ENCODE measurements at places on chromosomes 1 and 21.
A peak's percentile ranks its signal among the peaks of the same experiment; 100 is the strongest.

GRCh38 chr1:10484521-10484920 lies 9.8 kb downstream of the PEX14 start:
- no peak for DNase-seq

DNA sequence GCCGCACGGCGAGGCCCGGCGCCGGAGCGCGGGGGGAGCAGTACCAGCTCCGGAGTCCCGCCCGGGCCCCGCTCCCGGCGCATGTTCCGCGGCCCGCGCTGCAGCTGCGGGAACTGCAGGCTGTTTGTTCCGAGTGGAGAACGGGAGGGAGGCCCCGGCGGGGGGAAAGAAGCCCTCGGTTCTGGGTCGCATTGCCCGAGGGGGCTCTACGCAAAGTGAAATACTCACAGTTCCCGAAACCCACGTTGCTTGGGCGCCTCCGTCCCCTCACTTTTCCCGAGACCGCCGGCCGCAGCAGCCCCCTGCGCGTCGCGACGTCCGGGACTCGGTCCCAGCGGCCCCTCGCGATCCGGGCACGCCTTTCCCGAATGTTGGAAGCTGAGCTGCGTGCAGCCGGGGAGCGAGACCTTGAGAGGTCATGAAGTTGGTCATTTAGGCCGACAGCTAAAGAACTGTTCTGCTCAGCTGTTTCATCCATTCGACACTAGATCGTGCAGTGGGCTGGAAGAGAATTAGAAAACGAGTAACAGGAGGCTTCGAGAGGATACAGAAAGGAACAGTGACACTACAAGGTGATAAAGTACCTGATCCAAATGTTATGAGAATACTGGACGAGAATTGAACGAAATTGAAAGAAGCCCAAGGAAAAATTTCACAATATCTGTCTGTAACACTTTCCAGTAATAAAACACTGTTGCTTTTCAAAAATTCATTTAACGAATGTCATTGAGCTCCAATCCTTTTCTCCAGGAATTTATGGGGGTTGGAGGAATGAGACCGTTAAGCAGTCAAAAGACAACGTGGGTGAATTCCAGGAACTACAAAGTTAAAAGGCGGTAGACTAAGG lies 657 bp upstream of the LIN9 start:
- DNase-seq: no peak

DNA sequence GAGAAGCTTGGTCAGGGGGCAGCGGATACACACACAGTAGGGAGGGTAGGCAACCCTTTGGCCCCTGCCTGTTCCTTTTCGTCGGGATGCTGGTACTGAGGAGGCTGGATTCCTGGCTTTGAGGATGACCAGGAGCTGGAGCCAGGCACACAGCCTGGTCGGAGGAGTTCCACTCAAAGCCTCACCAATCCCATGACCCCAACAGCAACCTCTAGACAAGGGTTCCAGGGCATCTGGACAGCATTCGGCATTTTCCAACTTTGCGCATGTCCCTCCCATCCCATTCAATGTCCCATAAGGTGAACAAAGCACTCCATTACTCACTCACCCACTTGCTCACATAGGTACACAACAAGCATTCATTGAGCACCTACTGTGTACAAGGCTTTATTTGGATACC lies 42.6 kb upstream of the HMGB4 start:
- DNase-seq: no peak

DNA sequence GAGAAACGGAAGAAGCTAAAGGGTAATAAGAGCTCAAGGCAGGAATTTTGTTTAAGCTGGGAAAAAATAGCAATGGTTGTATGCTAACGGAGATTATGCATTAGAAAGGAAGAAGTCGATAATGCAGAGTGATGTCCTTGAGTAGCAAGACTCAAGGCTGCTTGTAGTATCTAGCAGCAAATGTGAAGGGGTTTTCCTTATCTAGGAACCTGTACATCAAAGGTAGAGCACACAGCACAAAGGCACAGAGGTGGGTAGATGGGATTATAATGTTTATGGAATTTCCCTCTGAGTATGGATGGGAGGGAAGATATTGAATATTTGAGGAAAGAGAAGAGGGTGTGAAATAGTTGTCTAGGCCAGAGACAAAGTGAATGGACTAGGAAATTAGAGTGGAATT lies 114.1 kb downstream of the PROX1 start:
- DNase-seq: no peak

GRCh38 chr1:226409392-226409791 lies 1.5 kb upstream of the PARP1 start:
- DNase-seq: no peak

DNA sequence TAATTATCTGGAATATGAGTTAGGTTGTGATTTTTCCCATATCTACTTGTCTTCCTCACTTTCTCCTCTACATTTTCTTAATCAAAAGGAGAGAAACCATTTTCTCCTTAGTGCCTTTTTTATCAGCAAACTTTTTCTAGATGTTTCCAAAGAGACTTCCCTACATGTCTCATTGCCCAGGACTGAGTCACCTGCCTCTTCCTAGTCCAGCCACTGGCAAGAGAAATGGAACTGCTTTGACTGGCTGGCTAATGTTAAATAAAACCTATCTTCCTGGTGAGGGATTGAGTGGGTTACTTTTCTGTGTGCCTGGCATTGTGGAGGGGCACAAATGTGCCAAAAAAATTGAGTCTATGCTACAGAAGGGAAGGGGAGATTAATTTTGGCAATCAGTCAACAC lies 52.1 kb upstream of the CD5L start:
- no peak for DNase-seq

- peak; percentile 45 for DNase-seq
These were observed 782 bp downstream of the CSDE1 start for GRCh38 chr1:114756949-114757454.

GRCh38 chr1:156245451-156246232 lies 2.2 kb downstream of the PAQR6 start:
- DNase-seq: no peak

DNA sequence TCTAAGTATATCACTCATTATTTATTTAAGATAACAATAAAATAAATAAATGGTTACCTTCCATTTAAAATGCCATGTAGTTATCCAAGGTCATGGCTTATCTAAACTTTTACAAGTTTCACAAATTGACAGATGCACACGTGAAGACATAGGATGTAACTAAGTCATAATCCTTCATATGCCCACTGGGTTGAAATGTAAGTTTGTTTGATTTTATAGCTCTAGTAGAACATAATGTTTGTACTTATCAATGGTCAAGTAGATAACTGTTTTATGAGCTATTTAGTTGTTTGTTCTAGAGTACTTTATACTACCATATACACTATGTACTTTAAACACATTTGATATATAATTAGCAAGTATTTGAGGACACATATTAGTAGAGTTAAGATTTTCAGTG lies 43.0 kb downstream of the ITGB3BP start:
- no peak for DNase-seq

DNA sequence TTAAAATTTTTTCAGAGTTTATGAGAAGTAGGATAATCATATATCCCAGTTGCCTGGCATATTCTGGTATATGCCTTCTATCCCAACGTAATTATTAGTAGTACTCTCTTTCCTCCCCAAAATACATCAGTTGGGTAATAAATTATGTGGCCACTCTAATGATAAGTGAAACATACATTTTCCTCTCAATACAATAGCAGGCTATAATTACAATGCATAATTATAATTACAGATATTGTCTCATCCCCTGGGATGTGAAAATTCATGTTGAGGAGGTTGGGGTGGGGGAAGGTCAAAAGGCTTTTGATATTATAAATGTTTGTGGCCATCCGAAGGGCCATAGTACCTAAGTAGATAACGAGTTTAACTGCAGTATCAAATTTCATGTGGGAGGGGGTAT lies 277.1 kb downstream of the ST6GALNAC3 start:
- DNase-seq: no peak

DNA sequence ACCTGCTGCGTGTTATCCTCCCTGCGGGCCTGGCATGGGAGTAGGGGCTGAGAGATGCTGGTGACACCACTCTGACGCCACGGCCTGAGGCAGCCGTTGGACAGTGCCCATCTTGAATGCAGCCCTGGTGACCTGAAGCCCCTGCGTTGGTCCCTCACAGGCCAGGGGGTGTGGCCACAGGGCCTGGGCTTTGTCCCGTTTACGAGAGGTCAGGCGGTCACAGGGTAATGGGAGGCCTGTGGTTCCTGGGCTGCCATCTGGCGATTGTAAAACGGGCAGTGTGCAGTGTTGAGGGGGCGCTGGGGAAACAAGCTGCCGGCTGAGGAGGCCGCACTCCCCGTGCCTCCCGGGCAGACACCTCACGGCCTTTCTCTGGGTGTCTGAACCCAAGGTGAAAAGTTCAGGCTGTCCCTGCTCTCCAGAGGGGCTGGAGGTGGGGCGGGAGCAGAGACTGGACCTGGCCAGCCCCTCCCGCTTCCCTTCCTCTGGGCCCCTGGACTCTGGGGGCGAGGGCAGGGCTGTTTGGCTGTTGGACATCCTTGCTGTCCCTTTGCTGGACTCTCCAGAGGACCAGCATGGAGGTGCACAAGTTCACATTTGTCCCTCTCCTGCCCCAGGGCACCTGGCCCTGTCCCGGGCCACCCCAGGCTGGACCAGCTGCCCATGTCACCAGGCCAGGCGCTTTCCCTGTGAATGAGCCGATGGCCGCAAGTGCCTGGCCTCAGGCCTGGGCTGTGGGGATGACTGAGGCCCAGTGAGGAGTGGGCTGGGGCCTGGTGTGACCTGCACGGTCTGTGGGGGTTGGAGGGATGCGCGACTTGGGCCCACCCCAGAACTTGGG lies 42.4 kb downstream of the SKI start:
- DNase-seq: no peak

GRCh38 chr1:96815914-96816313 lies 94.3 kb downstream of the PTBP2 start:
- DNase-seq: no peak

Measured in right forelimb (tissue), 1 donor.